ENCODE measurements at places on chromosomes 12 and 14.
A peak's percentile ranks its signal among the peaks of the same experiment; 100 is the strongest.

GRCh38 chr12:17235996-17236395, 630.0 kb upstream of the LMO3 start:
- no peak for DNase-seq

- DNase-seq = no peak
Observed at GRCh38 chr12:128761379-128761790, 62.4 kb downstream of the SLC15A4 start.

DNA sequence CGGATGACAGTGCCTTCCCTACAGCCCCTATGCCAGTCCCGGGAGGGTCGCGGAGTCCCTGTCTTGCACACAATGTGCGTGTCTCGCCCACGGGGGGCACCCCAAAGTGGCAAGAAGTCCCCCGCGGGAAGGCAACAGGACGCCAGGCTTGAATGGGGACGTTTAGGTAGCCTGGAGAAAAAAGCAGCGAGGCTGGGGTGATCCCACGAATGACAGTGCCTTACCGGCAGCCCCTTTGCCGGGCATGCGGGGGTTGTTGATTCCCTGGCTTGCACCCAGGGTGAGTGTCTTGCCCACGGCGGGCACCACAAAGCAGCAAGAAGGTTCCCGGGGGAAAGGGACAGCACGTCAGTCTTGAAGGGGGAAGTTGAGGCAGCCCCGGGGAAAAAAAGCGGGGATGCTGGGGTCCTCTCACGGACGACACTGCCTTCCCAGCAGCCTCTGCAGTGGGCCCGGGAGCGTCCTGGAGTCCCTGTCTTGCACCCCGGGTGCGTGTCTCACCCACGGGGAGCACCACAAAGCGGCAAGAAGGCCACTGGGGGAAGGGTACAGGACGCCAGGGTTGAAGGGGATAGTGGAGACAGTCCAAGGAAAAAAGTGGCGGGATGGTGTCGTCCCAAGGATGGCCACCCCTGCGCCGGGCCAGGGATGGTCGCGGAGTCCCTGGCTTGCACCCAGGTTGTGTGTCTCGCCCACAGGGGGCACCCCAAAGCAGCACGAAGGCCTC, 156.8 kb upstream of the ALG10B start:
- no peak for DNase-seq

- no peak for DNase-seq
Observed at GRCh38 chr12:68106160-68106559, 53.4 kb downstream of the IFNG start.

- DNase-seq = no peak
Observed at GRCh38 chr14:80206351-80207080, 4.8 kb downstream of the DIO2 start.

DNA sequence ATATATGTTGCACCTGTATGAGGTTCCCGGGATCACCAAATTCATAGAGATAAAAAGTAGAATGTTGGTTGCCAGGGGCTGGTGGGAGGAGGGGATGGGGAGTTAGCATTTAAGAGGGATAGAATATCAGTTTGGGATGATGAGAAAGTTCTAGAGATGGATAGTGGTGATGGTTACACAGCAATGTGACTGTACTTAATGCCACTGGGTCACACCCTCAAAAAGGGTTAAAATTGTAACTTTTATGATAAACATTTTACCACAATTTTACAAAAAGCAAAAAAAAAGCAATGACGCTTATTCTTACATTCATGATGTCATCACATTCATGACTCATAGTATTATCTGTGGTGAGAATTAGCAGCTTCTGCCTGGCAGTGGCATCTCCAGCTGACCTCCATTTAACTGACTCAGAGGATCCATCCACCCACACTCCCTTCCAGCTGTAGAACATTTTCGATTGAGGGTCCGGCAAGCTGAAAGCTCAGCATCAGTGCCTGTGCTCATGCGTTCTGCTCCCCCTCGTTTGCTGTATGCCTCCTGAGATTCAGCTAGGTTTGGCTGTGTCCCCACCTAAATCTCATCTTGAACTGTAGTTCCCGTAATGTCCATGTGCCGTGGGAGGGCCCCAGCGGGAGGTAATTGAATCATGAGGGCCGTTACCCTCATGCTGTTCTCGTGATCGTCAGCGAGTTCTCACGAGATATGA, 64.8 kb upstream of the TMEM260 start:
- no peak for DNase-seq

DNA sequence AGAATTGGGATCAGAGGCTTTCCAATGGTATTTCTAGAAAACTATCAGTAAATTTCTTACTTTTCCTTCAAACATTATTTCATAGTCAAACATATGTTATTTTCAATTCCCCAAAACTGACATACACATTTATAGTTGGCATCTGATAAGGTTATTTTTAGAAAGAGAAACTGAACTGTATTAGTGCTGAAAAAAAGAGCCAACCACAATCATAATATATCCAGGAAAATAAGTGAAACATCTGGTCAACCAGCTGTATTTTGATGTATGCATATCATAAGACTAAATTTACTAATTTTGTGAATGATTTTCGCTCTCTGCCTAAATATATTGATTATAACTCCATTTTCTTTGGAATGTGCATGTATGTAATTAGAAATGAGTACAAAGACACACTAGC, 554.2 kb downstream of the FLRT2 start:
- no peak for DNase-seq

- DNase-seq = no peak
Observed at GRCh38 chr12:94674835-94675234, 24.5 kb upstream of the TMCC3 start.

- no peak for DNase-seq
Observed at GRCh38 chr12:25585662-25586061, 32.6 kb upstream of the LMNTD1 start.

GRCh38 chr14:58738876-58739275, 101.1 kb downstream of the DACT1 start:
- no peak for DNase-seq

DNA sequence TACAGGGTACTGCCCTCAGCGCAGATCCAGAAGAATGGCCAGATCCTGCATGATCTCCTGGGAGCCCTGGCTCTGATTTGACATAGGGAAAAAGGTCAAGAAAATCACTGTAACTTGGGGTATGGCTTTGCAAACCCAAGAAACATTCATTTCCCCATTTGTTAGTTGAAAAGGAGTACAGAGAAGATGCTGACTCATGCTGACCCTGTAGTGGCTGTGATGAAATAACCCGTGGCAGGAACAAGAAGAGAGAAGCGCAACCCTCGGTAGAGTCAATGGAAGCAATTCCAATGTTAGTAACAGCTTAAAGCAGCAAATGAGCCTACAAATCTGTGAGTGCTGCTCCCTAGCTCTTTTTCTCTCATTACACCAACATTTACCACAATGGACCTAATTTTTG, 281.6 kb upstream of the NPAS3 start:
- DNase-seq = peak; percentile 53

DNA sequence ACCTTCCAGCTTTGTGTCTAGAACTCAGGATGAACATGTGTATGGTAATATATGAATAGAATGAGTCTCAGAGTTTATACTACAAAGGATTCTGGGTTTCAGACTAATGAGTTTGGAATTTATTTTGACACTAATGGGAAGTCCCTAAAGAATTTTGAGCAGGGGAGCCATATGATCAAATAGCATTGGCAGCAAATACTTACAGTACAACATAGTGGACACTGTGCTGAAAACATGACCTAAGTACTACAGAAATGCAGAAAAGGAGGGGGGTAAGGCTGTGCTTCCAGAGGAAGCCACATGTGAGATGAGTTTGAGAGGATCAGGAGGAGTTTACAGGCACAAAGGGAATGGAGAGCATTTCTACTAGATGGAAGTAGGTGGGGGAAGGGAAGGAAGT, 225.8 kb downstream of the C12orf42 start:
- no peak for DNase-seq

GRCh38 chr12:45285717-45286116, 69.8 kb downstream of the ANO6 start:
- DNase-seq = no peak

DNA sequence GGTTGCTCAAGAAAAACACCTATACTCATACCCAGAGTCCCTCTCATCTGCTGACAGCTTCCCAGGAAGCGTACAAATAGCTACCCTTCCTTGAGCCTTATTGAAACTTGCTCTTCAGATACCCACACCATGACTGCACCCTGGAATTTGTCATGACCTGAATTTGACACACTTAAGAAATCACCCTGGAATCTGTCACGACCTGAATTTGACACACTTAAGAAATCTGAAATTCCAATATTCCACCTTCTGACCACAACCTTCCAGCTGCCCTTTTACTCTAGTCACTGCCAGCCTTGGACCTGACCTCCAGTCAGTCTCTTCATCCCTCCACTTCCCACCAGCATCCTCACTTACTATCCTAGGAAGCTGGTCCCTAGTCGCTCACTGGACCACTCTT, 1.1 kb upstream of the HAL start:
- DNase-seq = no peak

GRCh38 chr14:69910871-69911270, 31.7 kb downstream of the SMOC1 start:
- no peak for DNase-seq

DNA sequence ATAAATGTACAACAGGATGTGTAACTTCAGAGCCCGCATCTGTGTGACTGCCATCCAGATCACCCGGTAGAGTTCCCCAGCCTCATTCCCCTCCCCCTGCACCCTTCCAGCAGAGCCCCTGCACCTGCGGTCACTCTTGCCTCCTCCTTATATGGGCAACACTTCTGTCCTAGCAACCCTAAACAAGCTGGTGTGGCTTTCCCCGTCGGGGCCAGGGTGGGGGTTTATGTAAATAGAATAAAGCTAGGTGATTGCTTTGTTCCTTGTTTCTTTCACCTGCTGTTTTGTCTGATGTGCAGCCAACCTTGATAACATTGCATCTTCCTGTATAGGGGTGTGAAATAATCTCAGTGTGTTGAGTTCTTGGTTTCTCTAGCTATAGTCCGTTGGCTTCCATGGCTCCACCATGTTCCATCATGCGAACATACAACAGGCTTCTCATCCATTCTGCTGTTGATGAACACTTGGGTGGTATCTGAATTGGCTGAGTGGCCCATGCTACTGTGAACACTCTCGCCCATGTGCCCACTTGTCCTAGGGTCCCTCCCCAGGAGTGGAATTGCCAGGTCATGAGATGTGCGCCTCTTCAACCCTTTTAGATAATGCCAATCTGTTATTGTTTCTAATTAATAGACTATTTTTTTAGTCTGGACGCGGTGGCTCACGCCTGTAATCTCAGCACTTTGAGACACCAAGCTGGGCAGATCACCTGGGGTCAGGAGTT, 102.2 kb downstream of the KIF26A start:
- no peak for DNase-seq

DNA sequence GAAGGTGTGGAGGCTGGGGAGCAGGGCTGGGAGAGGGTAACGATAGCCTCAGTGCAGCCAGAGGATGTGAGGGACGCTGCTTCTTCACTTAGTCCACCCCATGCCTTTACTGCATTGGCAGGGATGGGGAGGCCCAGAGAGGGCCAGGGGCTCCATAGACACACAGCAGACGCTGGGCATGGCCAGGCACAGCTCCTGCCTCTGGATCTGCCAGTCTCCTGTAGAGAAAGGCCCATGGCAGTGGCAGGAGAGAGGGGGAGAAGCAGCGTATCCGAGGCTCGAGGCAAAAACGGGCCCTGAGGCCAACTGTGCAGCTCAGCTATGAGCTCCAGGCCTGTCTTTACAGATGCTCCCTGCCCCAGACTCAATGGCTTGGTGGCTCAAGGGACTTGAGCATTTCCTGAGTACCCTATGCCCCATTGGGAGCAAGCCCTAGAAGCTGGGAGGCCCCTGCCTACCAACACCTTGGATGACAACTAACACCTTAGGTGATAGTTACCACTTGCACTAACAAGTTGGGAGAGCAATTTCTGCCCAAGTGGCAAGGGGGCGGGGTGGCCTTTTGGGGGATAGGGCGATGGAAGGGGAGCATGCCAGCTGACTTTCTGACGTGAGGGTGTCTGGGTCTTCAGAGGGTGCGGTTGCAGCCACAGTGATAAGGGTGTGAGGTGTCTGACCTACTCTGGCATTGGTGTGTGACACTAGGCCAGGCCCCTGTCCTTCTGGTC, 5.0 kb upstream of the LBHD2 start:
- DNase-seq = no peak

DNA sequence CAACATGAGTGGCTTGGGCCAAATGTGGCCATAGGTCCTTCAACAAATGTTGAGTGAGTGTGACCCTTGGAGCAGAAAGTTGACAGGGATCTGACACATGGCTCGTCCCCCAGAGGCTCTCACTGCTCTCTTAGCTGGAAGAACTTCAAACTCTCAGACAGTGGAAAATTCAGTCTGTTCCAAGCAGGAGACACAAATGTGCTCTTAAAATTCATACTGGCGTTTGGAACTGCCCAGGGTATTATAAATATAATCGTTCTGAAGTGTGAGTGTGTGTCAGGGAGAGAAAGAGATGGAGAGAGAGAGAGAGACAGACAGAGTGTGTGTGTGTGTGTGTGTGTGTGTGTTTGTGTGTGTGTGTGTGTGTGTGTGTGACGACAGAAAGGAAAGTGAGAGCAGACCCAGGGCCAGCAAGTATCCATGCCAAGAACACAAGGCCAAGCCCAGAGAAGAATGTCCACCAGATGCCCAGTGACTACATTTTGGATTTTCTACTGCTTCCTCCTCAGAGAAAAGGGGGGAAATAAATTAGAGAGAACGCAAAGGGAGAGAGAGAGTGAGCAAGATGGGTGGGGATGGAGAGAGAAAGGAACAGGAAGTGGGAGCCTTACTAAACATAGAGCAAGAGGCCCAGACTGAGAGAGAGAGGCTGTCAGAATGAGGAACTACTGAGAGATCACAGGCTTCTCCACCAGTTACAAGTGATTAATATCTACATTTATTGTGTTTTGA, 193.6 kb upstream of the NUDT4 start:
- DNase-seq = peak; percentile 37

DNA sequence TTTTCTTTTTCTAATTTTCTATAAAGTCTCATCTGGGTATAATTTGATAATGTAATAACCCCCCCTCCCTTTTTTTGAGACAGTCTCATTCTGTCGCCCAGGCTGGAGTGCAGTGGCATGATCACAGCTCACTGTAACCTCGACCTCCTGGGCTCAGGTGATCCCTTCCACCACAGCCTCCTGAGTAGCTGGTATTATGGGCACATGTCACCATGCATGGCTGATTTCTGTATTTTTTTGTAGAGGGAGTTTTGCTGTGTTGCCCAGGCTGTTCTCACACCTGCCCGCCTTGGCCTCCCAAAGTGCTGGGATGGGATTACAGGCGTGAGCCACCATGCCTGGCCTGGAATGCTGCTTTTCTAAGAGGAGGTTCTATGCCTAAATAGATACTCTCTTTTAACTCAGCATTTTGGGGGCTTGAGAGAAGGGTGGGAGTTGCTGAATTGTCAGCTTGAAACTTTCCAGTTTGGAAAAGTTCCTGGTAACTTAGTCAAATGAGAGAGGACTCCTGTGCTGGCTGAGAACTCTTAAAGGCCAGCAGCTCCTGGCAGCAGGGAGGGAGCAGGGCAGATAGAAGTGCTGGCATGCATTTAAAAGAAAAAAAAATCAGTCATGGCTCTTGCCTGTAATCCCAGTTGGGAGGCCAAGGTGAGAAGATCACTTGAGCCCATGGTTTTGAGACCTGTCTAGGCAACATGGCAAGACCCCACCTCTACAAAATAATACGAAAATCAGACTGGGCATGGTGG, 13.0 kb downstream of the NUDT4 start:
- no peak for DNase-seq

DNA sequence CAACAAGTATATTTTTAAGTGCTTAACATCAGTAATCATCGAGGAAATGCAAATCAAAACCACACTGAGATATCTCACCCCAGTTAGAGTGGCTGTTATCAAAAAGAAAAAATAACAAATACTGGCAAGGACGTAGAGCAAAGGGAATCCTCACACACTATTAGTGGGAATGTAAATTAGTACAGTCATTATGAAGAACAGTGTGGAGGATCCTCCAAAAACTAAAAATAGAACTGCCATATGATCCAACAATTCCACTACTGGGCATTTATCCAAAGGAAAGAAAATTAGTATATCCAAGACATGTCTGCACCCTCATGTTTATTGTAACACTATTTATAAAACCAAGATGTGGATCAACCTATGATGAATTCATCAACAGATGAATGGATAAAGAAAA, 149.0 kb upstream of the PWP1 start:
- no peak for DNase-seq

Measured in CD4-positive, alpha-beta T cell treated with Interleukin-1 beta for 1 hour (primary cell).